ENCODE measurements at places on chromosomes 12 and 14.
A peak's percentile ranks its signal among the peaks of the same experiment; 100 is the strongest.

GRCh38 chr14:52355526-52355925 is 41.4 kb downstream of the PTGER2 start:
- DNase-seq, result peak; percentile 4

DNA sequence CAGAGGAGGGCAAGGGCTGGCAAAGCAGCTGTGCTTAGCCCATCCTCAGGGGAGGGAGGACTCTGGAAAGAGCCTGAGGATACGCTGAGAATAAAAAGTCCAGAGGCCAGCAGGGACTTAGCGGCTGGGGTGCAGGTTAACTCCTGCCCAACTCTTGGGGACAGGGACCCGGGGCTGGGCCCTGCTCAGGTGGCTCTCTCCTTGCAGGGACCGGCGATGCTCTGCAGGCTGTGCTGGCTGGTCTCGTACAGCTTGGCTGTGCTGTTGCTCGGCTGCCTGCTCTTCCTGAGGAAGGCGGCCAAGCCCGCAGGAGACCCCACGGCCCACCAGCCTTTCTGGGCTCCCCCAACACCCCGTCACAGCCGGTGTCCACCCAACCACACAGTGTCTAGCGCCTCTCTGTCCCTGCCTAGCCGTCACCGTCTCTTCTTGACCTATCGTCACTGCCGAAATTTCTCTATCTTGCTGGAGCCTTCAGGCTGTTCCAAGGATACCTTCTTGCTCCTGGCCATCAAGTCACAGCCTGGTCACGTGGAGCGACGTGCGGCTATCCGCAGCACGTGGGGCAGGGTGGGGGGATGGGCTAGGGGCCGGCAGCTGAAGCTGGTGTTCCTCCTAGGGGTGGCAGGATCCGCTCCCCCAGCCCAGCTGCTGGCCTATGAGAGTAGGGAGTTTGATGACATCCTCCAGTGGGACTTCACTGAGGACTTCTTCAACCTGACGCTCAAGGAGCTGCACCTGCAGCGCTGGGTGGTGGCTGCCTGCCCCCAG is 2.8 kb downstream of the B3GNT4 start:
- no peak for DNase-seq

DNA sequence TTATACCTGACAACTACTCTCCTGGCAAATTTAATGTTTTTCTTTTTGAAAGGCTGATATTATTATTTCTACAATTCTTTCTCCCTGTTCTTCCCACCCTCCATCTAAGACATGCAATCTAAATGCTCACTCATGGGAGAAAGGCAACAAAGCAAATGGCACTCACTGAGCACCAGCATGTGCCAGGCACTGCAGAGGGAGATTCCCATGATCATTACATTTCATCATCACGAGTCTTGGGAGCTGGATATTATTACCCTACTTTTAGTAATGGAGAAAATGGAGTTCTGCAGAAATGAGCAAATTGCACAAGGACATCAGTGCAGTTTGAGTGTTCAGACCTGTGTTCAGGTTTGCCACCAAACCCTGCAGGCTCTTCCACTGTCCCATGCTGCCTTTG is 27.9 kb downstream of the PPM1H start:
- DNase-seq, result no peak

DNA sequence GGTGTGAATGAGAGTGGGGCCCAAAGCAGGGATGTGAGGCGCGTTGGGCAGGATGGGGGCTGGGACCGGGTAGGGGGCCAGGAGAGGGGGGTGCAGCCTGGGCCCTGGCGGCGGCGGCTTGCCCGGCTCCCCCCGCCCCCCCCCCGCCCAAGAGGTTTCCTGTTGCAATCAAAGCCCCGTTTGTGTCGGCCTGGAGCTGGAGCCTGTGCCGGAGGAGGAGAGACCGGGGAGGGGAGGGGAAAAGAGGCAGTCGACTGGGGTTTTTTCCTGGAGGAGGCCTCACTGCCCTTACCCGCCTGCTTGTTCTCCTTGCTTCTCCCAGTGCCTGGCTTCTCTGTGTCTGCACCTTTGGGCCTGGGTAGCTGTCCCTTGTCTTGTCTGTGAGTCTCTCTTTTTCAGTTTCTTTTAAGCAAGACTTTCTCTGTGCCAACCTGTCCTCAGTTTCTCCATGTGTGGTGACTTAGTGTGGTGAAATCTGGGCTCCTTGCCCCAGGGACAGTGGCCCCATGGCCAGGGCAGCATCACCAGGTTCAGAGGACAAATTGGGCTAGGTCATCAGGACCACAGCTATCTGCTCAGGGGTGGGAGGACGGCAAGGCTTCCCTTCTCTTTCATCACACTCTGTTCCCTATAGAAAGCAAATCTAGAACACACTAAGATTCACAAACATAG is 8.5 kb downstream of the RARG start:
- DNase-seq, result no peak

GRCh38 chr12:53938326-53939140 is at the start of gene HOXC13:
TSS of gene HOXC13 (plus strand) at chr12:53938831. CDS start at chr12:53938907, 76 bp downstream.
- DNase-seq, result peak; percentile 90

DNA sequence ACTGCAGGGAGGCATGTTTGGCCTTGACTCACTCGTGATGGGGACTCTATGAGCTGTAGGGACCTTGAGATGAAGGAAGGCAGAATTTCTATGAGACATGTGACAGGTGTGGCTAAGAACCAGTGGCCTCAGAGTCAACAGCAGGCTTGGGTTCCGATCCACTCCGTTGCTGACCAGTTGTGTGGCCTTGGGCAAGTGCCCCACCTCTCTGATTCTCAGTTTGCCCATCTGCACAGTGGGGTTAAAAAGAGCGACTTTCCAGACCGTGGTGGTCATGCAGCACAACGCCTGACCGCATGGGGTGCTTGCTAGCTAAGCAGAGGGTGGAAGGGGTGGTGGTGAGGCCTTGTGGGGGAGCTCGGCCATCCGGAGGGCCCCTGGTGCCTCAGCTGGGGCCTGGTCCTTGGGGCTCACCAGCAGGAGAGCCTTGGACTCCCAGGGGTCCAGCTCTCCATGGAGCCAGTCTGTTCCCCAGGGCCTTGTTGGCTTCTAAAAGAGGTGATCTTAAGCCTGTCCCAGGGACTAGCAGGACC is 18.5 kb downstream of the PAPLN start:
- DNase-seq, result no peak

GRCh38 chr12:132137483-132138125 is 6.5 kb downstream of the DDX51 start:
- no peak for DNase-seq

DNA sequence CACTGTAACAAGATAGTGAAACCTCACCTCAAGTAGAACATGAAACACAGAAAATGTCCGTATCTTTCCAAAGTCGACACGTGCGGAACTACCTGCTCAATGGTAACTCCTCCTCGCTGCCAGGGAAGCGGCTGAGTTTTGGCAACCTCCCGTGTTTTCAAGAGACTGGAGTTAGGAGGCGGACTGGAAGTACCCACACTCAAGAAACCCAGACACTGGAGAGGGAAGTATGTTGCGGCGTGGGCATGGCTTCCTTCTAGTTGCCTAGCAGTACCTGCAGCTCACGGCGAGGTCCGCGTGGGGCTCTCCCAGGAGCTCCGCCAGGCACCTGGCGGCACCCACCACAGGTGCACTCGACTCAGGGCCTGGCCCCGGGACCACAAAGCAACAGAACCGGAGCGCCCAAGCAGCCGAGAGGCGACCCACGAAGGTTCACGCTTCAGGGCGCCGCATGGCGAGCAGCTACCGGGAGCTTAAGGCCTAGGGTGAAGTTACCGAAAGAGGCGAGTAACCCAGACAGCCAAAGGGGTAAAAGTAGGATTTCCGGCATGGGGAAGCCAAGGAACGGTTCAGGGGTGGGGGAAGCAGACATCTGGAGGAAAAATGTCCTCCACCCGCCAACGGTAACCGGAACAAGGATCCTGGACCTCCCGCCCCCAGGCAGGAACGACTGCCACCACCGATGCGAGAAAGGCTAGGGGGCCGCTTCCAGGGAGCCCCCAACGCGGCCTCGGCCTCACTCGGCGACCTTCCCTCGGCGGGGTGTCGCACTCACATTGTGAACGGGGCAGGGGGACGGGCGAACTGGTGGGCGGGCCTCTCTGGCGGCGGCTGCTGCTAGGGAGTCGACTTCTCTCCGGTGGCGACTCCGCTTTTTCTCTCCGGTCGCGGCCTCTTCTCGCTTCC is 608 bp downstream of the PTGES3 start:
- DNase-seq, result peak; percentile 40

- no peak for DNase-seq
Observed at GRCh38 chr12:93115198-93115601, 186.1 kb upstream of the EEA1 start.

DNA sequence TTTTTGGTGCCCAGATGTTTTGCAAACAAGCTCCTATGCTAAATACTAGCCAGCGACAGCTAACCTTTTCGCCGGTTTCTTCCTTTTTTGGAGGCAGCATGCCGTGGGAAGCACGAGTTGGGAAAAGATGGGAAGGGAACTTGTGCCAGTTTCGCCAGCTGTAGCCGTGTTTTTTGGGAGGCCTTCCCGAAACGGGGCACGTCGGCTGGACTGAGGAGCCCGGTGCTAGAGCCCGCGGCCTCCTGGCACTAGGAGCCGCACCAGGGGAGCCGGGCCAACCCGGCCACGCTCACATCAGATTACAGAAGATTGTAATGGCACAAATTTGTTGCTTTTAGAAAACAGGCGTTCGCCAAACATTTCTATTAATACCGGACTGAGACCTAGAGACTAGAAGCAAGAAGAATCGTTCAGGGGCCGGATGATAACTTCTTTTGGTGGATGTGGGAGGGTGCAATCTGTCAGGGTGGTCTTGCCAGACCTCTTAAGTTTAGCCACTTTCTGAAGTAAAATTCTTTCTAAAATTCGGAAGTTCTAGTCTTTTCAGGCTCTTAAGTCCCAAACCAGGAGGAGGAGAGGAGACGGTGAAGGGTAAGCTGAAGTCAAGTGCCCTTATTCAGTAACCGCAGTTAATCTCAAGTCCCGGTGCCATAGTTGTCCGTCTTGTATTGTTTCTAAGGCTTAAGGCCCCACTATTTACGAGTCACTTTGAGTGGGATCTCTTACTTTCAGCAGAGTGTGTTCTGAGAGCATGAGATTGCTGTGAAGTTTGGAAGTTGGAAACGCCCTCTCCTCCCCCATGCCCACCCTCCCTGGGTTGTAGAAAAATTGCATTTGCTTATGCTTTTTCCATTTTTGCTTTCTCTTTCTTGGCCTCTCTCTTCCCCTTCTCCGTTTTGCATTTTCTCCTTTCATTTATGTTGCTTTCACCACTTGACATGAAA is 1.3 kb downstream of the RASSF3 start:
- peak; percentile 33 for DNase-seq

GRCh38 chr14:99118946-99119345 is 153.1 kb downstream of the BCL11B start:
- no peak for DNase-seq

GRCh38 chr12:119512772-119513497 is 80.6 kb upstream of the TMEM233 start:
- DNase-seq, result peak; percentile 70

- no peak for DNase-seq
Observed at GRCh38 chr14:93869427-93869826, 57.7 kb upstream of the FAM181A start.

GRCh38 chr14:68477461-68478085 is 315.3 kb downstream of the ZFP36L1 start:
- no peak for DNase-seq

DNA sequence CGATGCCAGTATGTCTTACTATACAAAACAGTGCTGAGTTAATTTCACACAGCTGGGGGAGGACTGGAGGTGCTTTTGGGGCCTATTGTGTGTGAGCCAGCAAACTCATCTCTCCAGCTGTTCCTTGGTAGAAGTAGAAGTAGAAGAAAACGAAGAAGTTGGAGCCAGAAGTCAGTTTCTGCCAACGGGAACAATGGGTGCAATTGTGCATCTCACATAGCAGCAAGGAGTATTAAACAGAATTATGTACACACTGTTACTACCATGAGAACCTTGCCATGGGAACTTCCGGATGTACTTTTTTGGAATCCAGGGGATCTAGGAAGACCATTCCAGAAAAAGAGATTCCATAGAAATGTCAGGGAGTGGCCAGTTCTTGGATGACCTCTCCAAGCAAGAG is 88.6 kb downstream of the VCPKMT start:
- DNase-seq, result no peak

DNA sequence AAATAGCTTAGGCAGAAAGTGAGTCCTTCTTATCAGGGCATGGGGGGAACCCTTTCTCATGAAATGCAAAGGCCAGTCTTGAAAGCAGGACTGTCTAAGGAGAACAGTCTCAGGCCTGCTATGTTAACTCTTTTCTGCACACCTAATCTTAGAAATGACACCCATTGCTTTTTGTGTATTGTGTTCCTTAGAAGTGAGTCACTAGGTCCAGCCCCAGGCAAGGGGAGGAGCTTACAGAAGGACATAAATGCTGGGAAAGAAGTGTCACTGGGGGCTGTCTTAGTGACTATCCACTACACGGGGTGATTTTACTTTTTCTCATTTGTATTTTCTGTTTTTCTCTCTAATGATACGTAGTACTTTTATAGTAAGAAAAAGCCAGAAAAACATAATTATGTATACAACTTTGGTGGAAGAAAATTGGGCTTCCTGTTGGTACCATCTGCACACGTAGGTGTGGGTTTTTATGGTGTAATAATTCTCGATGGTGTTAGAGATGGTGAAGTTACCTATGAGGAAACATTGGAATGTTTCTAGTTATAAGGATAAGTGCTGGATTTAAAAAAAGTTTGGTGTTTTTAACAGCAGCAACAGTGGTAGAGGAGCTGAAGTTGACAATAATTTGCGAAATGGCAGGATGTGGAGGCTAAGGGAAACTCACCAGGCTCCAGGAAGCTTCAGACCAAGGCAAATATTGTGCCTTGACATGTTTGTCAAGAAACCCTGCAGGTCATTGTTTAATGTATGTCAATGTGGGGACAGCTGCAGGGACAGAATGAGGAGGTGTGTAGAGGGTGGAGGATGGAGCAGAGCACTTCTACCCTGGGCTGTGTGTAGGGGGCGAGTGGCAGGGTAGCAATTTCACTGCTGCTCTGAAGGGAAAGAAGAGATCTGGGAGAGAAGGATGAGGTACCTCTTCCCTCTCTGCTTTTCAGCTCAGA is 214.9 kb downstream of the KTN1 start:
- DNase-seq, result no peak

DNA sequence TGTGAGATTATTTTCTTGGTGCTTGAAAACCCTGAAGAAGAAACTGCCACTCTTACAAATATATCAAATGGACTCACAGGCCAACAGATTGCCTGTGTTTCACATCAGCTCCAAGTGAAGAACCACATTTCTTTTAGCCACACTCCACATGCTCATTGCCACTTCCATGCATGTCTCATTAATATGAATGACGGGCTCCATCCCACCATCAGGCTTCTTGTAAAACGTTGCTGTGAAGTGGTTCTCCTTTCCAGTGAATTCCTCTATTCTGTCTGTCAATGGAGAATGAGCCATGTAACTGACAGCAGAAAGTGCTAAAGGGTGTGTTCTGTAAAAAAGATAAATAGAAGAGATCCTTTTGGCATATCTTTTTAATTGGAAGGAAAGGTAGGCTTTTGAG is 188.2 kb upstream of the RMST start:
- no peak for DNase-seq

DNA sequence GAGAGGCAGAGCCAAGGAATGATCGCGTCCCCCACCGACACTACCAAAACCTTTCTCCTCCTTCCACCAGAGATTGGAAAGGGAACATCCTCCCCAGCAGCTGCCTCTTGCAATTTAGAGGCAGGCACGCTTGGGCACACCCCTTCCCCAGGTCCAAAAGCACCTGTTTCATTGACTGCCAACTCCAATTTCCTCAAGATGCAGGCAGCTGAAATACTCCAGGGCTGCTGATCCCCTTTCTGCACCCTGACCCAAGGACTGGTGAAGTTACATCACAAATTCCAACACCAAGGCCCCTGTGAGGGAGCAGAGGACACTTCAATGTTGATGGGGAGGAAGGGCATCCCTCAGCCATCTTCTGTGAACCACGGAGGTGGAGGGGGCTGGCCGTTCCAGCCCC is 33.8 kb downstream of the BCL11B start:
- no peak for DNase-seq

GRCh38 chr12:119372540-119372939 is 38.0 kb downstream of the CCDC60 start:
- DNase-seq, result no peak

Measured in nephron progenitor cell (in vitro differentiated cells).